ENCODE measurements at places on chromosomes 1 and 21. TPM values are rescaled to one million over a fixed set of nuclear protein-coding genes. Genes with fewer than 3 reads are reported as not detected.
A peak's percentile ranks its signal among the peaks of the same experiment; 100 is the strongest.

URB2 gene
- 15.2 TPM for total RNA-seq

DNA sequence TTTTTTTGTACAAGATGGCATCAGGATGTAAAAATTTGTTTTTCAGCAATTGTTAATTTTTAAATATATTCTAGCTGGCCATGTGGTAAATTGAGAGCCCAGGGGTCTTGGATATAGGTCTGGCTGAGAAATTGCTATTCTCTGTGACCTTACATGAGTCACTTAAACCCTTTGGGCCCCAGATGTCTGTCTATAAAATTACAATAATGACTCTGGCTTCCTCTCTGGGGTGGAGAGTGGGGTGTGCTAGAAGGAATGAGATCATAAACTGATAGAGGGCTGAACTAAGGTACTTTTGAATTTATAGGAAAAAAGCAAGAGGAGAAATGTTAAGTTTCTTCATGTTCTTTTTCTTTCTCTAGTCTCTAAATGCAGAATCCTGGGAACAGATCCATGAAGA, 12.4 kb upstream of the TCHH start:
- DNase-seq, result no peak

GRCh38 chr1:72283307-72284083, 1.2 kb upstream of the NEGR1 start:
- DNase-seq, result peak; percentile 75

DNA sequence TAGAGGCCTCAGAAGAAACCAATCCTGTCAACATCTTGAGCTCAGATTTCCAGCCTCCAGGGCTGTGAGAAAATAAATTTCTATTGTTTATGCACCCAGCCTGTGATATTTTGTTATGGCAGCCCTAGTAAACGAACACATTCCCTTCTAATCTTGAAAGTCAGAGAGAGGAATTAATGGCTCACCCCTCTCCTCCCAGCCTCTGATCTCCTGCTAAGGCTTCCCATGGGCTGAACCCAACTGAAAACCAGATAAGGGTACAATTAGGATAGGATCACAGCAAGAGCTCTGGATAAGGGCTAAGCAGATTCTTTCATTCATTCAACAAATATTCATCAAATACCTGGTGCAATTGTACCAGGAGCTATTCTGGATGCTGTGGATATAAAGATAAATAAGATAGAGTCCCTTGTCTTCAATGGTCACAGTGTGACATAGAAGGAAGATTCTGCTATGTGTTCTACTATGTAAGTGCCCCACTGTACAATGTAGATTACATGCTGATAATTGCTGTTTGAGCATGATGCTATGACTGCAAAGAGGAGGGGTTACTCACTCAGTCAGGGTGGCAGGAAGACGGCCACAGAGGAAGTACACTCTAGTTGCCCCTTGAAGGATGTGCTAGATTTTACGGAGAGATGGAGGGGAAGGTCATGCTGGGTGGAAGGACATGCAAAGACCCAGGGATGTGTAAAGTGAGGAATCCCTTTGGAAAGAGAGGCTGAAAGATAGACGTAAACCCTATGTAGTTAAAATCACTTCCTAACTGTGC, 203.3 kb upstream of the JUN start:
- no peak for DNase-seq

- no peak for DNase-seq
These were observed 55.7 kb upstream of the KIRREL1 start for GRCh38 chr1:157937744-157938143.

PCP4L1 gene
- total RNA-seq, result not detected

GRCh38 chr1:37945743-37946702, 830 bp downstream of the INPP5B start:
- no peak for DNase-seq

OR2T35 gene
- not detected for total RNA-seq

E2F2 gene
- total RNA-seq, result 7.3 TPM

PDE4B gene
- 12.4 TPM for total RNA-seq

MRPS6 gene
- 23.6 TPM for total RNA-seq

GRCh38 chr21:28200726-28201125, 792.0 kb downstream of the LTN1 start:
- no peak for DNase-seq

RNF186 gene
- not detected for total RNA-seq

DNA sequence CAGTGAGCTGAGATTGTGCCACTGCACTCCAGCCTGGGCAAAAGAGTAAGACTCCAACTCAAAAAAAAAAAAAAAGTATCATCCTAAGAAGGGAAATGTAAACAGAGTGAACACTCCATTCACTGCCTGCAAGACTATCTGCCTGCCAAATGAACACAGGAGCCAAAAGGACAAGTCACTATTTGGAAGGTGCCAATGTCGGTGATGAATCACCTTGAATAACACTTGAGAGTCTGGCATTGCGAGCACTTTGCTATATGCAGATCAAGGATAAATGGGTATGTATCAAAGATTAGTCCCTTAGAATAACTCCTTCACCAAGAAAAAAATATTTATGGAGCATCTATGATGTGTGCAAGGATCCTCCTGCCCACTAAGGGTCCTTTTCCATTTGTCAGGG, 6.6 kb downstream of the UBR4 start:
- DNase-seq, result no peak

DNA sequence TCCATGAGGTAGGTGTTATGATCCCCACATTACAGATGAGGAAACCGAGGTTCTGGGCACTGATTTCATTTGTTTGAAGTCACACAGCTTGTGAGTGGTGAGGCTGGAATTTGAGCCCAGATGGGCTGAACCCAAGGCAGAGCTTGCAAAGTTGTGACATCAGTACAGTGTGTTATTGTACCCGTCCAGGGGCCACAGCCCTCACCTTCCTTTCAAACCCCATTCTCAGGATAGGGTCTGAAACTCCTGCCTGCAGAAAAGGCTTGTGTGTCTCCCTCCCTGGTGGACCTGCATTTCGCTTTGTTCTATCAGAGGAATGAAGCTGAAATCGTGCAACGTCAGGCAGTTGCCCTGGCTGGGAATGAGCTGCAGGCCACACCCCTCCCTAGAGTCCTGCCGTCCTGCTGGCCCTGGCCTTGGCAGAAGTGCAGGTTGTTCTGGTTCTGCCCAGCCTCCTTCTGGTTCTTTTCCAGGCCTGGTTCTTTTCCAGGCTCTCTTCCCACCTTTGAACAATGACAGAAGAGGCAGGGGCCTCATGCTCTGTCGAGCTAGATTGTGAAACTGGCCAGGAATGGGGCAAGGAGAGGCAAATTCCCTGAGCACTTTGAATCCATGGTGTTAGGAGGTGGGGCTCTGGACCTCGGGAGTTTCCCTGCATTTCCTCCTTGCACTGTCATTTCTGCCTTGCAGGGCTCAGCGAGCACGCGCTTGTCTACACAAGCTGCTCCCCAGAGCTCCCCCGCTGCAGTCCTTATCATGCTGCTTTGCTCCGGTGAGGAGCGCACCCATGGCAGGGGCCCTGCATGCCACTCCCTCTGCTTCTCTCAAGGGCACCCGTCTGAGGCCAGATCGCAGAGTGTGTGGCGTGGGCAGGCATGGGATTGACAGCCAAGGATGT, 8.2 kb upstream of the MYOM3 start:
- DNase-seq, result no peak

MROH7 gene
- total RNA-seq, result not detected

KRTAP12-2 gene
- total RNA-seq, result not detected

DNA sequence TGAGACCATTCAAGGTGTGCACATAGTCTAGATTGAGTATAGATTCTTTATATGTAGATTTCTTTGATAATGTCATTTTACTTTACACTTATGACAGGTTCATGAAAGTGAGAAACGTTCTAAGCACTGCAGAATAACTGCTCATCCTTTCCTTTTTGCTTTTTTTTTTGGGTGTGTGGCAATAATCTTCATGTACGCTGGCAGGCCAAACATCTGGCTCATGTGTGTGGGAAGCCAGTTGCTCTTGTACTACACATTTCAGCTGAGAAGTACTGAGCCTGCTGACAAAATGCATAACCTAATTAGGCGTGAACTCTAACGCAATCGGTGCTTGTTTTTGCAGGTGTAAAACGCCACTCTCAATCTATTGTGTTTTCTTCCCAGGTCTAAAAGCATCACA, 350.8 kb upstream of the KAZN start:
- DNase-seq, result no peak

FHAD1 gene
- 0.47 TPM for total RNA-seq

DNA sequence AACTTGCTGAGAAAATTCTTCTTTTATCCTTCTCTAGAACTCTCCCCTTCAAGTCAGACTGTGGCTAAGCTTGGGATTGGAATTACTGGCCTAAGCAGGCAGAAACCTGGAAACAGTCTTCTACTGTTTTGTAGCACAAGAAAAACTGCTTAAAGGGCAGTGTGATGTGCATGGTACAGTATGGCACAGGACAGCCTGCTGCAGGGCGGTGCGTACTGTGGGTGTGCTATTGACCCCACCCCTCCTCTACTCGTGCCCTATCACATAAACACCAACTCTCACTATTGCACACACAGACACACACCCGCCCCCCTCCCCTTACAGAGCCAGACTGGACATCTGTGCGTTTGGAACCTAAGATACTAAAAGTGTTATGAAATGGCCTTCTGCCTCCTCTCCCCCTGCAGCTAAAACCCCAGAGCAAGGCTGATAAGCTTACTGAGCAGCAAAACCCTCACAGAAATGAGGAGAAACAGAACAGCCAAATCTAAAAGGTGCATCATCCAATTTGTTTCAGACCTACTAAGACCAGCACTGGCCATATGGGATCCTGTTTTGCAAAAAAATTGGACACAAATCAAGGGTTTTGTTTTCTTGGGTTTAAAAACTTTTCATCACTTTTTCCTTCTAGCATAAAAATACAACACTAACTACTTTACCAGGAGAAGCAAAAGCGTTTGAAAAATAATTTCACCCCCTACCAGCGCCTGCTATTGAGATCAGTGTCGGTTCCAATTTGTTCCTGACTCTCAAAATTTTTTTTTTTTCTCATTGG, 355.8 kb upstream of the LYPLAL1 start:
- no peak for DNase-seq

GRCh38 chr1:35448344-35448801, 108.8 kb downstream of the KIAA0319L start:
- peak; percentile 37 for DNase-seq

DUSP10 gene
- 15.8 TPM for total RNA-seq

DNA sequence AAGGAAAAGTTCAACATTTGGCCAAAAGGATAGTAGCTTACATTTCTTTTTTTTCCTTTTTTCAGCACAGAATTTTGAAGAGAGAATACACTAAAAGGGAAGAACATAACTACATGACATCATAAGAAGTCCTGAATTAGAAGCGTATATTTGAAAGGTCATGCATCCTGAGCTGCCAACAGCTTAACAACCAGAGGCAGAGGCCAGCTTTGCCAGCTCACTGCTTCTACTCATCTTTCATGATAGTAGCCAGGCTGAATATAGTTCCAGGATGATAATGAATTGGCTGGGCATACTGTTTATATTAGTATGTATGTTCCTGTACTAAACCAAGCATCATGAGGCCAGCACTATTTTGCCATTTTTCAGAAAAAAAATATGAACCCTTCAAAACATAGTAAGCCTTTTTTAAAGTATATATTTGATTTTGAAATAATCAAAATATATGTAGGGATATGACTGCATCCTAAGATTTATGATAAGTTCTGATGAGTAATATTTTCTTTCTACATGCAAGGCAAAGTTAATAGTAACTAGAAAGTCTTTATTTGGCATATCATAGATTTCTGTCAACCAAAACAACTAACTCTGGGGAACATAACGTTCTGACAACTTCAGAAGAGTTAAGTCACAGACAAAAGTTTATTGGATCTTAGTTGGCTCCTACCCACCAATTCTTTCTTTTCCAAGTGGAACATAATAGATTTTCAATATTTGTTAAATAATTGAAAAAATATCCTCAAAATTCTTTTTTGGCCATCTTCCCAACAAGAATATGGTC, 123.2 kb downstream of the DPYD start:
- DNase-seq, result no peak

DNA sequence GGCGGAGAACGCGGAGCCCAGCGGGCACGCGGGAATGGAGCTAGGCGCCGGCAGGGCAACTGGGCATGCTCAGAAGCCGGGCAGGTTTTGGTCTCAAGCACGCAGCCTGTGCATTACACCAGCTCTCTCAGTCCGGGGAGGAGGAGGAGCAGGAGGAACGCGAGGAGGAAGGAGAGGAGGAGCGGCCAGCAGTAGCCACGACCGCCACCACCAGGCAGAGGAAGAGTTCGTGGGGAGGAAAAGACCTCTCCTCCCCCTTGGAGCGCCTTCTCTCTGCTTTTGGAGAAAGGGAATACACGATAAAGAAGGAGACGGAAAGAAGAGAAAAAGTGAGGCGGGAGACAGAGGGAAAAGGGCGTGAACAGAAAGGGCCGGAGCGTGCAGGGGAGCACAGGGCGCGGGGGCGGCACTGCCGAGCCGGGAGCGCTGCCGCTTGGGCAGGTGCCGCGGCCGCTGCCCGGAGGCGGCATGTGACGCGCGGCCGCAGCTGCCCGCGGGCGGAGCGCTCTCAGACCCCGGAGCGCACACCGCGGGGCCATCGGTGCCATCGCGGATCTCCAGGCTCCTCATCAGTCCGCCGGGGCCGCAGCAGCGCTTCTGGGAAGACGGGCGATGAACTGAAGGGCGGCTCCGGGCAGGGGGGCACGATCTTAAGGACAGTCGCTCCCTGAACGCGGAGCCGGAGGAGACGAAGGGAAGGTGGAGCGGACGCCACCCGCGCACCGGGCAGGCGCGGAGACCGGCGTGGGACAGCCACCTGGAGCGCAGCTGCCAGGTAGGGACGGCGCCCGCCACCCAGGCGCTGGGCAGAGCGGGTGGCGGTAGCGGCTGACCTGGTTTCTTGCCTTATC, at the start of gene CHRM3:
Gene CHRM3 (plus strand): TSS at position 116 of the 851 bp plus-strand sequence. CDS start 520,884 bp downstream, outside the sequence.
- no peak for DNase-seq

GRCh38 chr1:1084372-1085170, 10.5 kb upstream of the RNF223 start:
- no peak for DNase-seq

GRCh38 chr21:35833991-35834390, 226.3 kb downstream of the SETD4 start:
- DNase-seq, result peak; percentile 11

GRCh38 chr1:41975850-41976569, 57.3 kb upstream of the HIVEP3 start:
- no peak for DNase-seq

- no peak for DNase-seq
These were observed 20.2 kb upstream of the RABGGTB start for GRCh38 chr1:75765697-75766355.

DNA sequence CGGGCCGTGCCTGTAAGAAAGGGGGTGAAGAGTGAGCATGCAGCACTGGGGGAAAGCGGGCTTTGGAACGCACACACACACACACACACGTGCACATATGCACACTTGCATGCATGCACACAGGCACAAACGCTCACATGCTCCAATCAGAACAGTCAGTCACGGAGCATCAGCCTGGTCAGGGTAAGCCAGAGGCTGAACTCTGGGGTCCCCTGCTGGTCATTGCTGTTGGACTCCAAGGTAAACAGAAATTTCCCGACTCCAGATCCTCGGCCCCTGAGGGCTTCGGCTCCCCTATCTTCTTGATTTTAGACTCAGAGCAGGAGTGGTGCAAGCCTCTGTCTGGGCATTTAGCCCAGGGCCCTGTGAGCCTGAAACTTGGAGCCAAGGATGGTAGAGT, 54.2 kb downstream of the SYT2 start:
- no peak for DNase-seq

RHBG gene
- not detected for total RNA-seq

DNA sequence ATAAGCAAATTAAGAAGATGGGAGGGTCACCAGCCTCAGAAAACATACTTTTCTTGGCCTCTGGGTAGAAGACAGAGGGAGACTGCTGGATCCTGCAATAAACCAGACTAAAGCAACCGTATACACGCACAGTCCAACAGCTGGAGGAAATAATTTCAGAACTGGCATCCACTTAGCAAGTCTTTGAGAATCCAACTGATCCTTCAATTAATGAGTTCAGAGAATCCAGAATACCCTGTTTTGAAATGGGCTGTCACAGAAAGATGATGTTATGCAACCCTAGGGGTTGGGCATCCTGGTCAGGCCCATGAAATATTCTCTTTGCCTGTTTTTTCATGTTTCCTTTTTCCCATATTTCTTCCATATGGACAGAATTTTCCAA, 134.0 kb upstream of the MAGI3 start:
- no peak for DNase-seq

Measured in SJSA1 (cell line).